Coronary artery (tissue), 2 donors: ENCODE measurements at places on chromosomes 11 and 22.
A peak's percentile ranks its signal among the peaks of the same experiment; 100 is the strongest.

- DNase-seq, result no peak
These were observed 884.5 kb downstream of the NTM start for GRCh38 chr11:132254906-132255305.

- no peak for DNase-seq
These were observed 4.0 kb downstream of the RPL3 start for GRCh38 chr22:39315389-39315788.

GRCh38 chr11:66188580-66188979, 79.9 kb upstream of the RAB1B start:
- DNase-seq, result no peak

- DNase-seq, result no peak
These were observed 25.9 kb upstream of the FBLN1 start for GRCh38 chr22:45476814-45477213.

- DNase-seq, result no peak
These were observed 53.3 kb upstream of the CLDN5 start for GRCh38 chr22:19577422-19577966.

DNA sequence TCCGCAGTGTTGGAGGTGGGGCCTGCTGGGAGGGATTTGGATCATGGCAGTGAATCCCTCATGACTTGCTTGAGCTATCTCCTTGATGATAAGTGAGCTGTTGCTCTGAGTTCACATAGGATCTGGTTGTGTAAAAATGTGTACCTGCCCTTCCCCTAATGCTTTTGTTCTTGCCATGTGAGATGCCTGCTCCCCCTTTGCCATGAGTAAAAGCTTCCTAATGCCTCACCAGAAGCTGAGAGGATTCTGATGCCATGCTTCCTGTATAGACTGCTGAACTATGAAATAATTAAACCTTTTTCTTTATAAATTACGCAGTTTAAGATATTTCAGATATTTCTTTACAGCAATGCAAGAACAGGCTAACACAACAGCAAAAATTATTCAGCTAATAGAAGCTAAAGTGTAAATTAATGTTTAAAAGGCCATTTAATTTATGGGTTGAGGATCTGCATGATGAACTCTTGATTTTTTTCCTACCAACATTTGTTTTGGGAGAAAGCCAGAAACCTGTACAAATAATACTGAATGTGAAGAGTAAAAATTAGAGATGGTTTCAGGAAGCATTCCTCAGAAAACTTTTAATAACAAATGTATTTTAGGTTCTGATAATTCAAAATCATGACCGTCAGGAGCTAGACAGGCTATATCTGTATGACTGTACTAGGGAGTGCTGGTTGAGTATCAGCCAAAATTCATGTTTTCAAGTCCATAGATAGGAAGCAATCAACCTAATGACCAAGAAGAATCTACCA, 177.5 kb upstream of the GRIA4 start:
- DNase-seq, result no peak

DNA sequence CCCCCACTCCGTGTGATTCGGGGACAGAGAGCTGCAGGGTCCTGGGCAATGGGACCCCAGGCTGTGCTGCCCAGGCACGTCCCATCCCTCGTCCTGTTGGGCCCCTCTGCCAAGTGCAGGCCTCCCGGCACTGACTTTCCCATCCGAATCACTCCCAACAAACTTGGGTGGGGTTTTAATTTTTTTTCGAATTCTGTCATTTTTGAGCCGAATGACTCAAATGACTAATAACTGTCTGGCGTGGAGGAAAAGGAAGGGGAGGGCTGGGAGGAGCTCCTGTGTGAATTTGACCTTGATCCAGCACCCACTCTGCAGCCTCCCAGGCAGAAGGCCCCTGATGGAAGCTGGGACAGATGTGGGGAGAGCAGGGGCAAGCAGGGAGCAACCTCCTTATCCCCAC, 1173.2 kb downstream of the BRD1 start:
- DNase-seq, result no peak

GRCh38 chr22:44693145-44693544, 8.9 kb upstream of the PRR5 start:
- DNase-seq, result no peak

- no peak for DNase-seq
These were observed 15.4 kb downstream of the PPM1F start for GRCh38 chr22:21937041-21937820.

DNA sequence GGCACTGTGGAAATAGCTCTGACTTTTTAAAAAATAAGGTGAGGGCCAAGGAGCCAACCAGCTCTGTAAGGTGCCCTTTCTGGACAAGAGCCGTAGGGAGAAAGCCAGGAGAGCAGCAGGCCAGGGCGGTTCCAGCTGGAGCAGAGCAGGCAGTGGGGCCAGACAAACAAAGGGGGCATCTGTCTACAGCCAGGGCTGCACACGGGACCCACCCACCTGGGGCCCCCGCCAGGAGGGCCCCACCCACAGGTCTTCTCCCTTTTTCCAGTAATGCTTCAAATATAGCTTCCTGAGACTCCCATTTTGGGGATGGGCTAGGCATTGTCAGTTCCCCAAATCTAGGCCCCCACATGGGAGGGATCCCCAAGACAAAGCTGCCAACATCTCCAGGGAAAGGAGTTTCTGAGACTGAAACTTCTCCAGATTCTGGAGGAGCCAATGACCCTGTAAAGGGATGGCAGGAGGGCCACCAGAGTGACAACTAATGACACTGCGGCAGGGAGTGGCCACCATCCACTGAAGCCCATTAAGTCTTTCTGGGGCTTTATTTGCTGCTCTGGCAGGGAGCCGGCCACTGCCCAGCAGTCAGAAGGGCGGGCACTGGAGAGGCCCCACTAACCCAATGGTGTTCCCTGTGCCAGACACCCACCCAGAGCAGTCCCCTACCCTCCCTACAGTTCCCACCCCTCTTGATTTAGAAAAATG, 1.9 kb downstream of the ZFTA start:
- DNase-seq, result no peak

DNA sequence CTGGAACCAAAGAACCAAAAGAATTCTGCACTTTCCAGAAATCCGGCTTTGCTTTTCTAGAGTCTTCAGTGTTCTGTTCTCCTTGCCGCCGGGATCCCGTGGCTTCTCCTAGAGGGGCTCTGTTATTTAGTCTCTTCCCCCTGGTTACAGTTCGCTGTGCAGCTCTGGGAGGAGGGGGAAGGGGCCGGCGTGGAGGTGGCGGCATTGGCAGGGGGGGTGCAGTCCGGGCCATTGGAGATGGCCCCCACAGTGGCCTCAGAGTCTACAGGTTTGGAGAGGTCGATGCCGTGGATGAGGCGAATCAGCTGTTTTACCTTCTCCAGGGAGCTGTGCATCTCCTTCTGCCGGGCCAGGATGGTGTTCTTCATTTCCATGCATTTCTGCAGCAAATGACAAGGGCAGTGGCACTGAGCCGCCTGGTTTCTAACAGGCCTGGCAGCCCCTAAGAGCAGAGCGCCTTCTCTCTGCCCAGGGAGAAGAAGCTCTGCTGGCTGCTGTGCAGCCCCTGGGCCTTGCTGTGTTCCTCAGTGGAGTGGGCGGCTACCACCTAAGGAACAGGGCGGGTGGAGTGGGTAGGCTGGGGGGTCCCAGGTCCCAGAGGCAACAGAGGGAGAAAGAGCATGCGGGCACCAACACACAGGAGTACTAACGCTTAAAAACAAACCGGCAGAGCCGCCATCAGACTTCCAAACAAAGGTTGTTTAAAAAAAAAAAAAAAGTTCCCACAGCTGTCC, 11.6 kb downstream of the LARGE2 start:
- no peak for DNase-seq

DNA sequence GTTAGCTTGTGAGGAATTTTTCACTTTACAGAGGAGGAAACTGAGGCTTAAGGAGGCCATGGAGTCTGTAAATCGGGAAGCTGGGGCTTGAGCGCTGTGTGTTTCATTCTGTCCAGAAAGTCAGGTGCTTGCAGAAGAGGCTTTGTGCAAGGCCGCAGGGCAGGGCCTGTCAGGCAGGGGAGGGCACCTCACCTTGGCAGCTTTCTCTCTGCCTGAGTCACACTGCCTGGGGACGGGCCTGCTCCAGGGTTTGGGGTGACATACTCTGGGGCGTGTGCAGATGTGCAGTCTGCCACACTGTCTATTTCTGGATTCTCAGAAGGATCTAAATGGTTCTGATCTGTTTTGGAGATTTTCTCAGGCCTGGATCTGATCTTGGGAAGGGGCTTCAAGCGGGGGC, 8.4 kb downstream of the INCENP start:
- no peak for DNase-seq

GRCh38 chr11:123481640-123482039, 51.6 kb downstream of the GRAMD1B start:
- DNase-seq, result no peak

DNA sequence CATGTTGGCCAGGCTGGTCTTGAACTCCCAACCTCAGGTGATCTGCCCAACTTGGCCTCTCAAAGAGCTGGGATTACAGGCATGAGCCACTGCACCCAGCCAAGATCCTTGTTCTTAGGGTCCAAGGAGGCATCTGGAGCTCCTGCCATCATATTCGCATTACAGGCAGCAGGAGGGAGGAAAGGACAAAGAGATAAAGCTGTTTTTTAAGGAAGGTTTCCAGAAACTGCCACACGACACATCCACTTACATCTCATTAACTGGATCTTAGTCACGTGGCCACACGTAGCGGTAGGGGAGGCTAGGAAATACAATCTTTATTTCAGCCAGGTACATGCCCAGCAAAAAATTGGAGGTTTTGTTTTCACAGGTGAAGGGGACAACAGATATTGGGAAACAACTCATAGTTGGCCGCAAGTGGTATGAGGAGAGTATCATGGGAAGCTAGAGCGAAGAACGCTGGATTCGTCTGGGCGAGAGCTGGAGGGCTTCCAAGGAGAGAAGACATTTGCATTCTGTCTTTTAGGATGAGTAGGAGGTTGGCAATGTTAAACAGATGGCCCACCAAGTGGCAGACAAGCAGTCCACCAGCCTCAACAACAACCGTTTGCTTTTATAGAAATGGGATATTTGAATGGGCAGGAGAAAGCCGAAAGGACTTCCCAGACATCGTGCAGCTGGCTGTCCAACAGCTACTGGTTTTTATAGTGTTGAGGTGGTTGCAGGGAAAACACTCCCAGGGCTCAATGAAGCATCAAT, 39.2 kb upstream of the DMC1 start:
- DNase-seq, result no peak

DNA sequence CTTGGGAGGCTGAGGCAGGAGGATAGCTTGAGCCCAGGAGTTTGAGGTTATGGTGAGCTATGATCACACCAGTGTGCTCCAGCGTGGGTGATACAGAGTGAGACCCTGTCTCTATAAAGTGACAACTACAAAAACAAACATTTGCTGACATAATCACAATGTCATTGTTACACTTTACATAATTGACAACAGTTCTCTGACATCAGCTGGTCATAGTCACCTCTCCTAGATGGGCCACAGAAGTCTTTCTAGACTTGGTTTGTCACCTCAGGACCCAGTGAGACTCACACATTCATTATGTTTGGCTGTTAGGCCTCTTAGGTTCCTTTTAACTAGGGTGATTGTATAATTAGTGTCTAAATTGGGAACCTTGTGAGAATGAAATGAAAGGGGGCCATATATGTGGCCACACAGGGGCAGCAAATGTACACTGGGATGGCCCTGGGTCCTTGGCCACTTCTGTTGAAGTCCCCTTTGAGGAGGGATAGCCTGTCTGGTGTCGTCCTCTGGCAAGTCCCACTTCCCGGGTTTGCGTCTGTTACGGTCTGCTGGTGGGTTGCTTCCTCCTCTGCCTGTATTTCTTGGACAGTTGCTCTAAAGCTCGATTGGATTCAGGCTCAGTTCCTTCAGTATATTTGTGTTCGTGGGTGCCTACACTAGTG, 5.8 kb upstream of the PPIL2 start:
- no peak for DNase-seq

GRCh38 chr11:69465236-69466000, 16.0 kb upstream of the LINC01488 start:
- DNase-seq, result no peak

GRCh38 chr11:13668957-13669521, 571 bp downstream of the FAR1 start:
- DNase-seq, result peak; percentile 77

- DNase-seq, result no peak
These were observed 5.9 kb downstream of the ACP2 start for GRCh38 chr11:47242596-47243192.

GRCh38 chr11:63889344-63889743, 27.6 kb downstream of the RCOR2 start:
- DNase-seq, result no peak

DNA sequence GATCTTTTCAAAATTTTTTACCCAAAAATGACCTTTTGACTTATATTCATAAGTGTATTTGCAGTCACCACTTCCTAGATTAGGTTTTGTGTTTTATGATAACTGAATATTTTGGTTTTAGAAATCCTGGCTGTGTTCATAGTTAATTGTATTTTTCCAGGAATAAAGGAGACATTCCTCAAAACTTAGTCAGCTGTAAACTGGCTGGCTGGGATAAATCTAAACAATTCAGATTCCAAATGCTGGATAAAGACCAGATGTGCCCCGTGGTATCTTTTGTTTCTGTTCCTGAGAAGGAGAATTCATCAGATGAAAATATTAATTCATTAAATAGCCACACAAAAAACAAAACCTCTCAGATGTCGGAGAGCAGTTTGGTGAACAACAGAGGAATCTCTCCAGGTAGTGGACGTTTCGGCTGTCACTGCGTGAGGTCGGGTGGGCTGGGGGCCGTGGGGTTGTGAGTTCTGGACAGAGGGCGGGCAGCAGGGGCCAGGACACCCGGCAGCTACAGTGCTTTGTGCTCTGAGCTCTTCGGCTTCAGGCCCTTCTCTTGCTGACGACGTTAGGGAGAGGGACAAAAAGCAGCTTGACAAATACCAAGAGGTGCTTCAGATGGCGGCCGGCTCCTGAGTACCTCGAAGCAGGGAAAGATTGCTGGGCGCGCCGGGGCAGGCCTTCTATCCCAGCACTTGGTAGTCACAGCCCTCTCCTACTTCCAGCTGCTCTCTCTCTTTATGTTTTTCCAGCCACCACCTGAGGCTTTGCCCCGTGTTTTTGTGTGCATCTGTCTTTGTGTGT, 24.6 kb downstream of the MOV10L1 start:
- no peak for DNase-seq

DNA sequence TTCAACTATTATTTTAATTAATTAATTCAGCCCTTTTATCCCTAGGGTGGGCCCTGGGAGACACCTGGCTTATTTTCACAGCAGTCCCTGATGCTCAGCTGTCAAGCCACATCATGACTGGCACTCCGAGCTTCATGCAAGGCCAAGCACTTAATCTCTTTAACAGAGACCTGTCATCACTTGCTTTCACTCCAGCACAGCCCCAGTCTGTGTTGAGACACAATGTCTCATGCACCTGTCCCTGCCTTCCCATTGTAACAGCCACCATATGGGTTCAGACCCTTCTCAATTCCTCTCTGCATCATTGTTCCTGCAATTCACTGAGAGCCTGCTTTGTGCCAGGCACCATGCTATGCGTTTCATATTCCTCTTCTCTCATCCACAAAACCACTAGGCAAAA, 222.2 kb upstream of the TENM4 start:
- DNase-seq, result no peak

GRCh38 chr11:105155679-105156078, 16.1 kb upstream of the CARD18 start:
- DNase-seq, result no peak

DNA sequence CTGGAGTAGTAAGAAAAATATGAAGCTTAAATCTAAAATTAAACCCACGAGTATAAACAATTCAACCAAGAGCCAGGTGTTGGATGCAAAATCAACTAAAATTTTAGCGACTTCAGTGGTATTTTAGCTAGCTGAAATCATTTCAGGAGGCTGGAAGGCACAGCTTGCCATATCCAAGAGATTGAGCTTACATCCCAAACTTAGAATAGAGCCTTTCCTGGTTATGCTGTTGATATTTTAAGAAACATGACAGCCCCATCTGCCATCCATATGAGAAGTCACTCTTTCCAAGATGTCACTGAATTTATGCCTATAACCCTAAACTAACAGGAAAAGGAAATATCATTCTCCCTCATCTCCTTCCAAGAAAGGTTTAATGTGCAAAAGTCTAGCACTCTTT, 334.0 kb downstream of the KCNA4 start:
- no peak for DNase-seq
